Fibroblast of gingiva (primary cell): ENCODE measurements at places on chromosomes 3 and 15.

GRCh38 chr3:31133541-31133940 is 239.1 kb upstream of the GADL1 start:
- no peak for DNase-seq

DNA sequence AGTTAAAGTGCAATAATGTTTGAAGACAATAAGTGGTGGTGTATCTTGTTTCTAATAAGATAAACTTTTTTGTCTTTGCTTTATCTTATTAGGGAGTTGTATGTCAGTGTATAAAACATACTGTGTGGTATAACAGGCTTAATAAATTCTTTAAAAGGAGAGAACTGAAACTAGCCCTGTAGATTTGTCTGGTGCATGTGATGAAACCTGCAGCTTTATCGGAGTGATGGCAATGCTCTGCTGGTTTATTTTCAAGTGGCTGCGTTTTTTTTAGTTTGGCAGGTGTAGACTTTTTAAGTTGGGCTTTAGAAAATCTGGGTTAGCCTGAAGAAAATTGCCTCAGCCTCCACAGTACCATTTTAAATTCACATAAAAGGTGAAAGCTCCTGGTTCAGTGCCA is 2.7 kb downstream of the RPL15 start:
- no peak for DNase-seq

GRCh38 chr15:48315041-48315440 is 16.2 kb upstream of the DUT start:
- DNase-seq, result no peak

GRCh38 chr3:169662843-169663160 is 710 bp downstream of the MECOM start:
- no peak for DNase-seq

- no peak for DNase-seq
These were observed 373.1 kb downstream of the MFSD1 start for GRCh38 chr3:159174715-159175692.

DNA sequence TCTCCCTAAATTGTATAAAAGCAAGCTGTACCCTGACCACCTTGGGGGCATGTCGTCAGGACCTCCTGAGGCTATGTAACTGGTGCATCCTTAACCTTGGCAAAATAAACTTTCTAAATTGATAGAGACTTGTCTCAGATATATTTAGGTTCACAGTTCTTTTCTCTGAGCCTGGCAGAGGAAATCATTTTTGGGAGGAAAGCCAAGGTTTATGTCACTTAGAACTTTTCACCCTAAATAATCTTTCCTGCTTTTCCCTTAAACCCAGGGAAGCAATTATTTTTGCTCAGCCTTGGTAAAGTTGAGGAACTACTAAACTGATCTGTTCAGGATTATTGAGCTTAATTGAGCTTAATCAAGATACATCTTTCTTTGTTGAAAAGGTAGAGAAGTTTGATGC is 608.9 kb downstream of the PDCD6IP start:
- DNase-seq, result no peak

- no peak for DNase-seq
These were observed 144.7 kb upstream of the IQSEC1 start for GRCh38 chr3:13217736-13218540.

GRCh38 chr15:53791581-53791980 is 32.1 kb upstream of the WDR72 start:
- no peak for DNase-seq

GRCh38 chr3:70919091-70919490 is 606.7 kb upstream of the MDFIC2 start:
- DNase-seq, result no peak

DNA sequence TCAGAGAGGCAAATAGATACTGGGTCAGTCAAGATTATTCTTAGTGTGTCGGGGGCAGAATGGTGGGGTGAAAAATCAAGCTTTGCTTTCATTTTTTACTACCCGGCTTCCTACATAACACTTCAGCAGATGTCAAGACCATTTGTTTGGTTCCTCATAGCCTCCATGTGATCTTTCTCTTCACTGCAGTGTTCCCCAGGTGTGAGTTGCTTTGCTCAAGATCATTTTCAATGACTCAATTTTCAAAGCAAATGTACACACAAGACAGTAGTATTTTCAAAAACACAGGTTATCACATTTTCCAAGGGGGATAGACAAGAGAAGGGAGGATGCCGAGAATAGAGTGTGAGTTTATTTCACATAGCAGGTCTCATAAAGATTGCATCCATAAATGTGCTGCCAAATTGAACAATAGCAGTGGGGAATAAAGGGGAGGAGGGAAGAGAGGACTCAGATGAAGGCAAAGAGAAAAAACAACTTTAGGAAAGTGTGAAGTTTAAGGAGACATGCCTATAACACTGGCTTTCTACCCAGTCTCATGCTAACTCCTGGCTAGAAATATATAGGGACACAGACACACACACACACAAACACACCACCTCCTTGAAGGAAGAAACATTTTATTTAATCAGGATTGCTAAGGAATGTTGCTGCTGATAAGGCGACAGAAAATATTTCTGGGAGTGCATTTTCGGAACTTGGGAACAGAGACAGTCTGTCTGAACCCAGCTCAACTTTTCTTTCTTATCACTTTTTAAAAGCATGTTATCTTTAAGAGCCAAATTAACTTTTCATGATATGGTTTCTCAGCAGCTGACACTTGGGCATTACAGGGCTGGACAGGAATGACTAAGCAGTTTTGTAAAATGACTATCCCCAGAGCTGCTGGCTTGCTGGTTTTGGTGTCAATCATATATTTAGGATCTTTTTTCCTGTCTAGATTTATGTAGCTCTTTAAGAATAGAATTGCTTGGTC is 402.4 kb downstream of the RBMS3 start:
- peak; percentile 40 for DNase-seq

DNA sequence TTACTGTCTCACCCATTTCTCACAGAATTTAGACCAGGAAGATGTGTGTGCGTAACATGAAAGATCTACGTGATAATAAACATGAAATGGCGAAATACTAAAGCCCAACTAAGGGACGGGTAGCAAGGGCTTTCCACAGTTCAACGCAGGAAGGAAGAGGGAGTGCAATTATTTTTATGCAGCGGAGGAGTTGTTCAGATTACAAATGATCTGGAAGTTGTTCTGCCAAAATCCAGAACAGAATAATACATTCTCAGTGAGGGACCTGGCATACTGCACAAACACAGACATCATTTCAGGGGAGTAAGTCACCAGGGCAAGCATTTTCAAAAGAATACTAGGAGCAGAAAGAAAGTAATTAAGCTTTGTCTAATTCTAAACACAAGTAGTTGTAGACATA is 133.6 kb upstream of the RAP2B start:
- no peak for DNase-seq

DNA sequence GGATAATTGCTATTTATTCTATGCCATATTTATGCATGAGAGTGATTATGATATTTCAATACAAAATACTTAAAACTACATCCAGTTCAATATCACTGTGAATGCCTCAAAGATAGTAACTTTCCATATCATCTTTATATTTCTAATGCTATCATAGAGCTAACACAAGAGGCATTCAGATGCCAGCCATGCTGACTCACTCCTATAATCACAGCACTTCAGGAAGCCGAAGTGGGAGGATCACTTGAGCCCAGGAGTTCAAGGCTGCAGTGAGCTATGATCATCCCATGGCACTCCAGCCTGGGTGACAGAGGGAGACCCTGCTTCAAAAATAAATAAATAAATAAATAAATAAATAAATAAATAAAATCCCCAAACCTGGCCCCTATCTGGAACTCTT is 498.7 kb downstream of the EPHA3 start:
- no peak for DNase-seq

GRCh38 chr15:96347181-96348111 is 16.9 kb downstream of the NR2F2 start:
- DNase-seq, result no peak

- no peak for DNase-seq
These were observed 3.5 kb upstream of the SLC28A1 start for GRCh38 chr15:84880822-84881519.

- no peak for DNase-seq
These were observed 78.4 kb upstream of the LRTM1 start for GRCh38 chr3:55006244-55006676.

- no peak for DNase-seq
These were observed 86.0 kb downstream of the HCN4 start for GRCh38 chr15:73282567-73283365.

GRCh38 chr3:54736459-54736858 is 191.4 kb downstream of the LRTM1 start:
- DNase-seq, result peak; percentile 81

DNA sequence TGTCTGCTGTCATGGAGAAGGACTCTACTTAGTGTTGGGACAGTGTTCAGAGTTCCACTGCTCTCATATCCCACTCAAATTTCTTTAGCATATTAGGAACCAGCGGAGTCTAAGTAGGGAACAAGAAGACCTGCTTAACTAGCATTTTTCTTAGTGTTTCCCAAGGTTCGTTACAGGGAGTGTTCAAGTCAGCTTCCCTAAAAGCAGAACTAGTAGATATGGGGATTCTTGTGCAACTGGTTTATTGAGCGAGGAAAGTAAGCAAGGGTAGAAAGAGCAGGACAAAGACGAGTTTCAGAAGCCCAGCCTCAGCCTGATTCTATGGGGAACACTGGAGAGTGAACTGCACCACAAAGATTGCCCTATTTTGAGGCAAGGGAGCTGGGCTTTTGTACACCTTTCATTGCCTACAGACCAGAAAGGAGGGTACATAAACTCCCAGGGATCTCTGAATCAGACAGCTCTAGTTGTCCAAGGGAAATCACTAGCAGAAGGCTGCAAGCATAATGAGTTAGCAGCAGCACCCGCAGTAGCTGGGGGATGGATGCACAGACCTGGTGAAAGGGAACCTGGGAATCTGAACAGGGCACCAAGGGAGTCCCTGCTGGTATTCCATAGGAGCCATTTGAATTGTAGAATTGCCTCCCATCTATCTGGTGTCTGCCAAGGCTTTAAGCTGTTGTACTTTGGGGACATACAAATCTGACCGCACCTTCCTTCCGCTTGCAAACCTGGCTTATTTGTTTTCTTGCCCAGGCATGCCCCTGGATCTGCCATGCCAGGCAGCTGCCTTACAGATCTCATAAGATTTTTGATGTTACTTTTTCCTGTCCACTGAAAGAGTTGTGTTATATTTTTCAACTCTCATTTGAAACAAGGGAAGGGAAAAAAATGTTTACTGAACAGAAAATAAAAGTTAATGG is 15.1 kb downstream of the CMTM7 start:
- no peak for DNase-seq

- DNase-seq, result no peak
These were observed 20.4 kb upstream of the AP3B2 start for GRCh38 chr15:82730022-82730530.

- DNase-seq, result peak; percentile 80
These were observed 27.0 kb upstream of the APH1B start for GRCh38 chr15:63250312-63250965.

DNA sequence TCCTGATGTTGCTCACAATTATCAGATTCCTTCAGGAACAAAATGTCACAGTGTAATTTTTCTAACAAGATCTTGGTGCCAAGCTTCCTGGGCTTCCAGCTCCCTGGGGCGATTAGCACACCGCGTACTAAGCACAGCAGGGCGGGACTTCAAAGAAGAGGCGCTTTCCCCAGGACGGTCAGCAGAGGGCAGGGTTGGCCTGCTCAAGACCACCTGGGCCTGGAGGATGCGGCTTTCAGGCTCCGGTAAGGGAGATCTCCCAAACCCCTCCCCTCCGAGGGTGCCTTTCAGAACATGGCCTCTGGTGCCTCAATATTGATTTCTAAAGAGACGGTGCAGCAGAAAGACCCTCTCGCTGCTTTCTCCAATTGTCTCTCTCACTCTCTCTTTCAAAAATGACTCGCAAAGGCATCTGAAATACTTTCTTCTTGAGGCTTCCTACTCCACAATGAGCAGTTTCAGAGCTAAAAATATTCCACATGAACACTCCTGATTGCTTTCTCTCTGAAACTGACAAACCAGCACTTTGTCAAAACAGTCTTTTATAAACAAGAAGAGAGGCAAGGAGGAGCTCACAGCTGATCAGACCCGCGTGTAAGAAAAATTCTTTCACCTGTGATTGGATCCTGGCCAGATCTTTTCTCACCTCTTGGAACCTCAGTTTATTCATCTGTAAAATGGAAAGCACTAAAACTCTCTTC is 154.0 kb downstream of the ADAMTS9 start:
- DNase-seq, result peak; percentile 90

DNA sequence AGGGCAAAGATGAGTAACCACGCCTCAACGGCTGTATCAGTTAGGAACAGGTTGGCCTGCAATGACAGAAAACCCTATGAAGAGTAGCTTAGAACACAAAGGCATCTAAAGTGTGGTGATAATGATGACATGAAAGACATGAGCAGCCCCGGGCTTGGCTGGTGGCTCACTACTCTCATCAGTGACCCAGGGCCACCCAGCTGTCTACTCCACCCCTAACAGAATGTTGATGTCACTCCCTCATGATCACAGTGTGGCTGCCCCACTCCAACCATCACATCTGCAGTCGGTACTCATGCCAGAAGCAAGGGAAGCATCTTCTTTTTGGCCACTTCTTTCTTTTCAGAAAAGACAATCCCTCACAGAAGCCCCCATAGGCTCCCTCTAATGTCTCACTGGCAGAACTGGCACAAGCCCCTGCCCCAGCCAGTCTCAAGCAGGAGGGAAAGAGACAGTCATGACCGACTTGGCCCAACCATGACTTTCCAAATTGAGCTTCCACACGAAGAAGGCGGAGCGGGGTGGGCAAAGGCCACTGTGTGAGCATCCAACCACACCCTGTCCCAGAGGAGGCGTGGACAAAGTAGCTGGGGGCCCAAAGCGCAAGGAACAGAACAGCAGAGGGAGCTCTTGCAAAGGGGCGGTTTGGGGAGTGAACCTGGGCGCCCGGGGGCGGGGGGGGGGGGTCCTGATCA is 72.0 kb upstream of the IQSEC1 start:
- no peak for DNase-seq

GRCh38 chr3:155500194-155500818 is 206.8 kb upstream of the STRIT1 start:
- no peak for DNase-seq

- DNase-seq, result no peak
These were observed 78.0 kb downstream of the ALCAM start for GRCh38 chr3:105444725-105445124.

- DNase-seq, result no peak
These were observed 35.0 kb upstream of the TNFAIP8L3 start for GRCh38 chr15:51129535-51130188.

DNA sequence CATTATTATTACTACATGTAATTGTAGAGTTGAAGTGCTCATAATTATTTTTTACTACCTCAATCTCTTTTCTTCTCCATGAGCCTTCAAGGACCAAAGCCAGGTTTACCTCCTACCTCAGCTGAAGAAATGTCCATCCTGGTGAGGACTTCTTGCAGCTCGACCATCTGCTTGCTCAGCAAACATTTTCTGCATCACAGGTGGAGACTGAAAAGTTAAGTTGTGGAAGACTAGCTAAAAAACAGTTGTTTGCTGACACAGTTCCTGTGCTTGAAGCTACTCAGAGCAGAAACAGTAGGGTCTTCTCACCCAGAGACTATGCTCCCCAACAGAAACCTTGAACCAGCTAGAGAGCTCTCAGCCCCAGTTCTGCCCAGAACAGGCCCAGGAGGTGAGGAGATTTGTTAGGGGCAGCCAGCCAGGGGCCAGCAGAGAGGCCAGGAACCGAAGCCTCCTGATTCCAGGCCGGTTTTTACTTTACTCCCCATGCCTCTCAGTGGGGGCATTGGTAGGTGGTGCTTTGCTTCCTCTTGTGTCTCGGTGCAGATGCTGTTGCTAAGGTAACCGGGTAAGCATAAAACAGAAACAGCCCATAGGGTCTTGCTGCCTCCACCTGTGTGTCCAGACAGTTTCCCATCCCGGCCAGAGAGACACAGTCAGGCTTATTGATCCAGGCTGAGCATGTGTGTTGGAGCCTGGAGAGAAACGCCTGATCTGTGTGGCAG is 54.9 kb downstream of the CCNL1 start:
- DNase-seq, result no peak
